ENCODE measurements at places on chromosomes 13 and 19.

DNA sequence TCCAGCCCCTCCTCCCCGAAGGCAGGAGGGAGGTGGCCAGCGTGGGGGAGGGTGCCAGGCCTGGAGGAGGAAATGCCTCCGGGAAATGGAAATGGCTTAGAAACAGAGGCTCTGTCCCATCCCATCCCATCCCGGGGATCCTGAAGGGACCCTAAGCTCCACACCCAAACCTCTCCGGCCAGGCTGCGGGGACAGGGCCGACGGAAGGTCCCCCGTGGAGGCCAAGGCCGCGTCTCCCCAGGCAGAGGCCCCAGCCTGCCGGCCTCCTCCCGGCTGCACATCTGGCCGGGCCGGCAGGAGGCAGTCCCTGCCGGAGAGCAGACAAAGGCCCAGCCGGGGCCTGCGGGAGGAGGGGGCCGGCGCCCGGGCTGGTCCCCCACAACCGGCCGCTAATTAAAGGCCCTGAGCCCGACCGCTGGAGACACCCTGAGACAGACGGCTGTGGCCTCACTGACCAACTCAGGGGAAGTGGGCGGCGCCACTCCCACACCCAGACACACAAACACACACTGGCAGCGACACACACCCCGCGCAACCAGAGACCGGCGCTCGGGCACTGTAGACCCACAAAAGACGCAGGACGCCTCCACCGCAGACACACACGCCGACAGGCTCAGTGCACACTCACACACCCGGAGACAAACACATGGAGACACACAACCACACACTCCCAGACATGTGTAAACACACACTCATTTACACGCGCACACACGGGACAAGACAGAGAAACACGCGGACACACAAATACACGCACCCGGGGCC is 1.1 kb downstream of the ADAMTS10 start:
- DNase-seq = no peak

DNA sequence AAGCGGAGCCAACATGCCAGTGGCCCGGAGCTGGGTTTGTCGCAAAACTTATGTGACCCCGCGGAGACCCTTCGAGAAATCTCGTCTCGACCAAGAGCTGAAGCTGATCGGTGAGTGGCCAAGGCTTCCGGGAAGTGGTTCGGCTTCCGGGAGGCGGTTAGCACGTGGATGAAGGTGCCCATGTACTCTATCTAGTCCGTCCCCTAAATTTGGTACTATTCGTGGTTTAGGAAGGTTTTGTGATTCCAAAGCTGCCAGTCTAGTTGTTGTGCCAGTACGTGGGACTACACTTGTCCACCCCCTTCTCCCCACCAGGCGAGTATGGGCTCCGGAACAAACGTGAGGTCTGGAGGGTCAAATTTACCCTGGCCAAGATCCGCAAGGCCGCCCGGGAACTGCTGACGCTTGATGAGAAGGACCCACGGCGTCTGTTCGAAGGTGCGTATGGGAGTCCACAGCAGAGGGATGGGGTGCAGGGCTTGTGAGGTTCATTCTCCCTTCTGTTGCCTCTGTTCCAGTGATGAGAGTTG is 579 bp downstream of the RPS9 start:
- DNase-seq = no peak

DNA sequence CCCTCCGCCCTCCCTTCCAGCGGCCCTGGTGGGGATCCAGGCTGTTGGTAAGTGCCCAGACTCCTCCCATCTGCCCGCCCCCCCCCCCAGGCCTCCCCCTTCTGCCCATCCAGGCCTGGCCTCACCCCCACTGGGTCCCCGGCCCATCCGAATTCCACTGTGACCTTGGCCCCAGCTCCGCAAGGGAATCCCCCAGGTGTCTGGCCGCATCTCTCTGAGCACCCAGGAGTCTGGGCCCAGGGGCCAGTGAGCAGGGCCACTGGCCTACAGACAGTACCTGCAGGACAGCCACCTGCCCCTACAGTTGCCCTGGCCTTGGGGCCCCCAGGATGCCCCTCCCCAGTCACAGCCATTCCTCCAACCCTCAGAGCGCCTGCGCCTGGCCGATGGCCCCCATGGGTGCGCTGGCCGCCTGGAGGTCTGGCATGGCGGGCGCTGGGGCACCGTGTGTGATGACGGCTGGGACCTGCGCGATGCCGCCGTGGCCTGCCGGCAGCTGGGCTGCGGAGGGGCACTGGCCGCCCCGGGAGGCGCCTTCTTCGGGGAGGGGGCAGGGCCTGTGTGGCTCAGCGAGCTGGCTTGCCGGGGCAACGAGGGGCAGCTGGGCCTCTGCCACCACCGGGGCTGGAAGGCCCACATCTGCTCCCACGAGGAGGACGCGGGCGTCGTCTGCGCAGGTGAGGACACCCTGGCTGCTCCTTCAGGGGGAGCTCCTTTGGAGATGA is 912 bp downstream of the SSC5D start:
- no peak for DNase-seq

DNA sequence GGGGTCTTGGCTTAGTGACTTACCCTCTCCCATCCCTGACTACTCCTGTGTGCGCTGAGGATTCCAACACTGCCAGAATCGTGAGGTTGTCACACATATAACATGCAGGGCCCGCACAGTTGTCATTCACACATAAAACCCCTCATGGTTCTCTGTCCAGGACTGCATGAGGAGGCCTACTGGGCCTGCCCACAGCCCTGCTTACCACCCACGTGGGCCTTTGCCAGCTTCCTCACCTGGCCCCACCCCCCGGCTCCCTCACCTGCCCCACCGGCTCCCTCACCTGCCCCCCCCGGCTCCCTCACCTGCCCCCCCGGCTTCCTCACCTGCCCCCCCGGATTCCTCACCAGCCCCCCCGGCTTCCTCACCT is 197.2 kb downstream of the TEX29 start:
- DNase-seq = no peak

DNA sequence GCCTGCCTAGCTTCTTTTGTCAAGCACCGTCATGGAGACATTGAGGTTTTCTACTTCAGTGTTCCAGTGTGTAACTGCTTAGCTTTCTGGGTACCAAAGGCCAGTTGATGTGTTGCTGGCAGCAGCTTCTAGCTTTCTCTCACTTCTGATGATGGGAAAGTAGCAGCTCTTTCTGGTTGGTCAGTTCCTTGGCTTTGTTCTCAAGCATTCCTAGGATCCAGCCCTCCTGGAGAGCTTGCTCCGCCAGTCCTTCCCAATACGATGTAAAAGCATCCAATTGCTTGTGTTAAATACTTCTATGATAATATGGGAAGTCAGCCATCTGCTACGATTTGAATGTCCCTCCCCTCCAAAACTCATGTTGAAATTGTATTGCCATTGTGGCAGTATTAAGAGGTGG is 182.8 kb downstream of the UGGT2 start:
- DNase-seq = no peak

GRCh38 chr13:26707122-26708006 is 53.2 kb downstream of the GPR12 start:
- peak; percentile 65 for DNase-seq

DNA sequence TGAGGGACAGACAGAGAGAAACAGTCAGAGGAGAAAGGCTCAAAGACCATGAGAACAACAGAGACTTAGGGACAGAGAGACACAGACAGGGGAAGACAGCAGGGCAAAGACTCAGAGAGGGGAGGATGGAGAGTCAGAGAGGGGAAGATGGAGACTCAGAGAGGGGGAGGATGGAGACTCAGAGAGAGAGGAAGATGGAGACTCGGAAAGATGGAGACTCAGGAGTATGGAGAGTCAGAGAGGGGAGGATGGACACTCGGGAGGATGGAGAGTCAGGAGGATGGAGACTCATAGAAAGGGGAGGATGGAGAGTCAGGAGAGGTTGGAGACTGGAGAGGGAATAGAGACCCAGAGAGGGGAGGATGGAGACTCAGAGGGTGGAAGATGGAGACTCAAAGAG is 689 bp downstream of the SPACA6 start:
- no peak for DNase-seq

DNA sequence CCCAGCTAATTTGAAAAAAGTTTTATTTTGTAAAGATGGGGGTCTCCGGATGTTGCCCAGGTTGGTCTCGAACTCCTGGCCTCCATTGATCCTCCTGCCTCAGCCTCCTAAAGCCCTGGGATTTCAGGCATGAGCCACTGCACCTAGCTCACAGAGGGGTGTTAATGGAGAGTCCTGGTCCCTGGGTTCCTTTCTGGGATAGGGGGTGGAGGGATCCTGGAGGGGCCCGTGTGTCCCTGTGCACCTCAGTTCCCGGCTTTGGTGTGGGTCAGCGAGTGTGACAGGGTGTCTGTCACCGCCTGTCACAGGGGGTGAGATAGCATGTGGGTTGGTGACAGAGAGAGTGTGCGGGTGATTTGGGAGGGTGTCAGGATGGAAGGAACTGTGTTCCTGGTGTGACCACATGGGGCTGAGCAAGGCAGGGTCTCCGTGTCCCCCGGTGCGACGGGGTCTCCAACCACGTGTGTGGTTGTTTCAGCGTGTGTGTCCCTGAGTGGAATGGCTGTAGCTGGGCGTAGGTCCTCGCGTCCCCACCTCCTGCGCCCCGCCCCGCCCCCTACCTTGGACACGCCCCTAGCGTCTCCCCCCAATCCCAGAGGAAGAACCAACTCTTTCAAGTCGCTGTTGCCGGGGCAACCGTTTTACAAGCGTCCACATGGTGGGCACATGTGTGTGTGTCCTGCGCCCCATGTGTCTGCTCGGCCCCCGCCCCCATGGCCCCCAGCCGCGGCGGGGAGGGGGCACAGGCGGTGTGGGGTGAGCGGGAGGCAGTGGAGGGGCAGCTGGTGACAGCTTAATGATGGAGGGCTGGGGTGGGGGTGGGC is 2.9 kb upstream of the NRTN start:
- DNase-seq = no peak

DNA sequence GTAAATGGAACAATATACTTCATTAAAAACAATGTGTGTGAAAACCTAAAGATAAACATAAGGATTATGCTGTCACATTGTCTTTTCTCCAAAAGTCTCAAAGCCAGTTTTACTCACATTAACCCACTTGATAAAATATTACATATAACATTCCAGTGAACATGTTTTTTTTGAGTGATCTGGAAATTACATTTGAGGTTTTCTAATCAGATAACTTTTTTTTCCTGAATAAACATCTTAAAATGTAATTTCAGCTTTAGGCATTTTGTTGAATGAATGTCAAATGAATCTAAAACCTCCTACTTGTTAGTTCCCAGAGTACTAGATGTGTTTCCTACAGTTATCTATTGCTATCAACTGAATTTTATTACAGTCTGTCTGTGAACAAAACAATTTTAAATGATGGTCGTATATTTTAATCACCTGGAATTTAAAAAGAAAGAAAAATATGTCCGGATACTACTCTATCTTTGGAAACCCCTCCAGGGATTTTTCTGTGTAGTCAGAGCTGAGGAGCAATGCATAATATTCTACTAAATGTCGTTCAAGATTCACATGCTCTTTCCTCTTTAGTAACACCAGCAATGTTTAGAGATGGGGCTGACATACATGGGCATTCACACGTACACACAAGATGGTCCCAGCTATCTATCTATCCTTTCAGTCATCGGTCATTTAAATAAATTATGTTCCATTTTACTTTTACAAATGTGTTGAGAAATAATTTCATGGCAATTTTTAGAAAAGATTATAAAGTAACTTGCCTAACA is 283.9 kb downstream of the KLF12 start:
- DNase-seq = no peak

DNA sequence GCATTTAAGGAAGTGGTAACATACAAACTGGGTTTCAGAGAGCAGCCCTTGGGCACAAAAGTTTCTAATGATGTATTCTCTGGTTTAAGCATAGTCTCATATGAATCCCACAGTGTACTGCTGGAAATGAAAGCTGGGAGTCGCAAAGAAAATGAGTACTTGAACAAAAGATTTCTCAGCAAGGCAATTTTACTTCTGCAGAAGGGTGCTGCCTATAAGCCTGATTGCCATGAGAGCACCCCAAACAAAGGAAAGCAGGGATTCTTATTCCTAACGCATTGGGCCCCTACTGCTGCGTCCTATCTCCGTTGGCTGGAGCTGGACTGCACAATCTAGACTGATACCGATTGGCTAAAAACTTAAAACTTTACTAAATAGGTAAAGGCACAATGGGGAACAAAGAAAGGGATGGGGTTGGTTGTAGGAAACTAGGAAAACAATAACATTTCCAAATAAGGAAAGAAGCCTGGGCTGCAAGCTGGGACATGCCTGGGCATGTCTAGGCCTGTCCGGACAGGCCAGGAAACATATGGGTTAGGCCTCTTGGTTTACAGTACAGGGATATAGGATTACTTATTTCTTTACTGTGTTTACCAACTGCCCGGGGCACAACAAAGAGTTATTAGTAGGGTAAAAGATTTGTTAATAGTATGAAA is 27.4 kb upstream of the VN1R4 start:
- no peak for DNase-seq

GRCh38 chr13:111472083-111472482 is 151.6 kb downstream of the TEX29 start:
- DNase-seq = no peak

Measured in OCI-LY7 (cell line).